CD4-positive, alpha-beta T cell treated with Interleukin-4 for 4 hours (primary cell): ENCODE measurements at places on chromosomes 7 and 10.

DNA sequence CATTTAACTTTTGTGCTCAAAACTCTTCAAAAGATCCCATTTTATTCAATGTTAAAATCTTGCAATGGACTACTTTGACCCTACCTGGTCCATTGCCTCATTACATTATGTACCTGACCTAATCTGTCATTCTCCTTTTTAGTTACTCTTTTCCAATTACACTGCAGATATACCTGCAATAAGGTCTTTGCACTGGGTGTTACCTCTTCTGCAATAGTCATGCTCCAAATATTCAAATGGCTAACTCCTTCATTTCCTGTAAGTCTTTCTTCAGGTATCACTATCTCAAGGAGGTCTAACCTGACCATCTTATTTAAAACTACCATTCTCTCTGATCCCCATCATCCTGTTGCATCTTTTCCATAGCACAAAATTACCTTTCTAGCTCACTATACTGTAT lies 22.3 kb downstream of the SLC13A1 start:
- DNase-seq: no peak

DNA sequence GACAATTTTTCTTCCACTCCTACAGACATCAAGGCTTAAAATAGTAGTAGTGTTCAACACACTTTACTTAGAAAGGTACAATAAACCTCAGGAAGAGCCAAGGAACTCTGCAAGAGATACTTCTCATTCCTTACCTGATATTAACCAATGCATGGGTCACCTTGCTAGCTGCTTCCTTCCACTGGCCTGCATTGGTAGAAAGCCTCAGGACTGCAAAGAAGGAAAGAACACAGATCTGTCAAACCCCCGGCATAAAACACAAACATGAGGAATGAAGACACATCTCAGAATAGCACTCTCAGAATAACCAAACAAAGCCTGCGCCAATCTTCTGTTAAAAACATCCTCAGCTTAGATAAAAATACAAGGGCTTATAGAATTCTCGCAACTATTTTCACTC lies 96.1 kb upstream of the KCNIP2 start:
- no peak for DNase-seq

DNA sequence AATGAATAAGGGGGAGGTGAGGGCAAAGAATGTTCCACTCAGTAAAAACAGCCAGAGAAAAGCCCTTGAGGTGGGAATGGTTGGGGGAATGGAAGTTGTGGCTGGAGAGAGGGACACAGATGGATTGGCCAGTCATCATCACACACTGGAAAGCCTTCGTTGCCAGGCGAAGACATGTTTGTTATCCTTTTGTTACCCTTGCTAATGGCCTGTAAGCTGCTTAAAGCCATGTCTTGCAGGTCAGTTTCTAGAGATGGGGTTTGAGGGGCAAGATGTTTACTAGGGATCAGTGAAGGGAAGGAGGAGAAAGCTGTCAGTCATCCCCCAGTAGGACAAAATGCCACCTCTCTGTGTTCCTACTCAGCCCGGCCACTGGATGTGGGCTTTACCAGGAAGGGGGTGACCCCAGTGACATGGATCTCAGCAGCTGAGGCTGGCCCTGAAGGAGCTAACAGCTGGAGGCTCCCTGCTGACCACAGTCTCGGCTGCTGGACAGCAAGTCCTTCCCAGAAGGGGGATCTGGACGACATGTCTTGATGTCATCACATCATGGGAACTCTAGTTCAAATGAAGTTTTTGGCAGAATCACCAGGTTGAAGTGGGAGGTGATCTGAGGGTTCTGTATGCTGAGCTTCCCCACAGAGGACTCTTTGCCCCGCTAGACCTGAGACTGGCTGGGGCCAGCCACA lies 66.2 kb downstream of the TBXAS1 start:
- no peak for DNase-seq

- no peak for DNase-seq
Measured at GRCh38 chr7:114530057-114530611, 115.5 kb downstream of the FOXP2 start.

- no peak for DNase-seq
Measured at GRCh38 chr7:78083476-78084120, 285.0 kb downstream of the PHTF2 start.

DNA sequence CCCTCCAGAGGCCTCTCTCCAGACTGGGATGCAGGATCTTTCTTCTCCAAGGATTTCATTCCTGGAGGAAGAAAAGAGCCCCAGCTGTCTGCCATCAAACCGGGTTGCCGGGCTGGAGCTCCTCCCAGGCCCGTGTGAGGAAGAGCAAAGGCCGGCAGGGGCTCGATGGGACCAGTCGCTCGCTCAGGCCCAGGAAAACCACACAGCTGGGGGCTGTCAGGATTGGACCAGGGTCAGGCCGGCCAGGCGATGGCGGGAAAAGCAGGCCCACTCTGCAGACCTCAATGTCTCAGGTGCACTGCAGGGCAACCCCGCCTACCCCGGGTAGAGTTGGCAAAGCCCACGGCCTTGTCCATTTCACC lies 98.1 kb upstream of the DNAAF5 start:
- DNase-seq: no peak

DNA sequence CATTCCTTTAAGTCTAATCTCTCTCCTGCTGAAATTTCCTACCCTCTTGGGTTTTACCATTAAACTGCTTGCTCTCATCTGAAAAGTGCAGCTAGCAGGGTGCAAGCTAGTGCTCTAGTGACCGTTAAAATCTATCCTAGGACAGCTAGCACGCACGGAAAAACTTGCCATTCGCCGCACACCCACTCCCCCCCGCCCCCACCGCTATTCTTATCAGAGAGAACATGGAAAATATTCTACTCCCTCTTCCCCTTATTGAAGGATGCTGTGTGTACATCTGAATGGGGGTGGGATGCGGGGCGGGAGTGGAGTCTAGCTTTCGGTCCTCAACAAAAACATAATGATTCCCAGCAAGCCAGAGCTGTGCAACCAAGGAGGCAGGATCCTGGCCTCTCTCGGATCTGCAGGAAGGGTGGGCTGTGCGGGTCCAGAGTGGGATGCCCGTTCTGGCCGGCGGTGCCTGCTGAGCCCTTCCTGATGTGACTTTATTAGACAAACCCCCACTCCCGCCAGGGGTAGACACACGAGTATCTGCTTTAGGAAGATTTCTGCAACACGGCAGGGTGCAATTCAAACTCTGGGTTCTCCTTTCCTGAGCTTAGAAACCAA lies 1.1 kb upstream of the ADRA2A start:
- no peak for DNase-seq

DNA sequence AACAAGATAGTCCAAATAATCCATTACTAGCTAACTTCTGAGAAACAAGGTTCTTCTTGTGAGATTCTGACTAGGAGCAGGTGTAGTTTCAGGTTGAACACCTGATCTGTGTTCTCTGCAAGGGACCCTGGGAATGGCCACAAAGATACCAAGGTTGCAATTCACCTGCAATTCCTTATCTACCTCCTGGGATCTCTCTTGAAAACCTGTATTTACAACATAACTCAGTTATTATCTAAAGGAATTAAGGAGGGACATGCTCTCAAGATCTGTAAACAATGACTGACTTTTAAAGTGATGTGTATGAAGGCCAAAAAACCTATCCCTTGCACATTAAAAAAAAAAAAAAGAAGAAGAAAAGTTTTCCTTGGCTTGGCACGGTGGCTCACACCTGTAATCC lies 54.8 kb downstream of the ABLIM1 start:
- DNase-seq: no peak

GRCh38 chr10:114367351-114368056 lies 36.8 kb downstream of the AFAP1L2 start:
- DNase-seq: no peak

- DNase-seq: no peak
Measured at GRCh38 chr10:100816671-100817070, 71.3 kb downstream of the PAX2 start.

DNA sequence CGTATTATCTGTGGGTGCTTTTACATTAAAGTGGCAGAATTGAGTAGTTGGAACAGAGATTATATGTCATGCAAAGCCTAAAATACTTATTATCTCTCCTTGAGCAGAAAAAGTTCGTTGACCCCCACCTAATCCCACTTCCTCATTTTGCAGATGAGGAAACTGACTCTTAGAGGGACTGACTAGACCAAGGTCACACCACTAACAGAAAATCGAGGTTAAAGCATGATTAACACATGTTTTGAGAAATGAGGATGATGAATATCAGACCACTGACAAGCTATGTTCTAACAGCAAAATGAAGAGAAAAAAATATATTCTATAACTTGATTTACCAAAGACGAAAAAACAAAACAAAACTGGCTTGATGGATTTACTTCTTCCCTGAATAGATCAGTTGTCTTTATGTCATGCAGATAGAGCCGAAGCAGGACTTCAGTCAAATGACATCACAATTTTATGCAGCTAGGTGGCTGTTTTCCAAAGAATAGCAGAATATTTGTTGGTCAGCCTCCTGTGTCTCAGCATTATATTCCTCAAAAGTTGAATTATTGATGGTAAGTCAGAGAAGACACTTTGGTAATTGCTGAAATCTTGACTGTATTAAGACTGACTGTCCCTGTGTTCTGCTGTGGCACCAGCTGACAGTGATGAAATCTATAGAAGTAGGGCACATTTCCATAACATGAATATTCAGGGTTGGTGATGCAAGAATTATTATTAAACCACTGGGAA lies 24.2 kb upstream of the SMIM30 start:
- DNase-seq: no peak

GRCh38 chr10:15140698-15141097 lies 27.8 kb downstream of the NMT2 start:
- DNase-seq: no peak

DNA sequence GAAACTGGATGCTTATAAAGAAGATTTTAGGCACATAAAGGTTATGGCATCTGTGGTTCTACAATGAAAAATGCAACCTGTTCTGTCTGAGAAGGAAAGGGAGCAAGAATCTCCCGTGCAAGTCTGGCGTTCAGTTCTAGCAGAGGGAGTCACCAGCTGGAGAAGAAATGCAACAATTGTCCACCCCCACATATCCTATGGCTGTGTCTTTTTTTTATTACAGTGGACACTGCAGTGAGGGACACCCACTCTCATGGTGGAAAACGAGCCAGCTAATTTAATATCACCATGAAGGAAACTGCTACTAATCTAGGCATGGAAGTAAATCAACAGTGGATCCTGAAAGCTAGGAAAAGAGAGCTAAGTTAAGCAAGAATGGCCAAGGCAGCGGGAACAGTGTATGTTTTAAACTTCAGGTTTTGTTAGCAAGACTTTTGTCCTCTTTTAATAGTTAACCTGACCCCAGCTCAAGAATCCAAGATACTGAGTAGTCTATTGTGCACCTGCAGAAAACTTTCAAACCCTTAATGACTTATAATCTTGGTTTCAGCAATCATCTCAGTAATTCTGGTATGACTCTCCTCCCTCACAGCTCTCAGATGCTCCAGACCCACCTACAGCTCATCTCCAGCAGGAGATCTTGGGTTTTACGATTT lies 149.3 kb downstream of the FGFR2 start:
- no peak for DNase-seq

- DNase-seq: no peak
Measured at GRCh38 chr7:15309872-15310271, 251.9 kb downstream of the AGMO start.

- peak; percentile 71 for DNase-seq
Measured at GRCh38 chr10:9209105-9209798, 1154.8 kb downstream of the GATA3 start.

DNA sequence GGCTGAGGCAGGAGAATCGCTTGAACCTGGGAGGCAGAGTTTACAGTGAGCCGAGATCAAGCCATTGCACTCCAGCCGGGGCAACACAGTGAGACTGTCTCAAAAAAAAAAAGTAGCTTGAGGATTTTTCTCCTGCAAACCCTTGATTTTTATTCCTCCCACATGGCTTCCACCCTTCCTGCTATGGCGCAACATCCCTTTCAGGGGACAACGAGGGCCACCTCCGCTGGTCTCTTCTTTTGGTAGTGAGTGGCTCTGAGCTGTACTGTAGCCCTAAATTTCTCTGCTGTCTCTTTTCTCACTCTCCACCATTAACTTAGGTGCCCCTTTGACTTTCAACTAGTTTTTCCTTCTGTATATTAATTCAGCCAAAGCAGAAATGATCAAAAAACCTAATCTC lies 113.4 kb downstream of the HIPK2 start:
- no peak for DNase-seq

DNA sequence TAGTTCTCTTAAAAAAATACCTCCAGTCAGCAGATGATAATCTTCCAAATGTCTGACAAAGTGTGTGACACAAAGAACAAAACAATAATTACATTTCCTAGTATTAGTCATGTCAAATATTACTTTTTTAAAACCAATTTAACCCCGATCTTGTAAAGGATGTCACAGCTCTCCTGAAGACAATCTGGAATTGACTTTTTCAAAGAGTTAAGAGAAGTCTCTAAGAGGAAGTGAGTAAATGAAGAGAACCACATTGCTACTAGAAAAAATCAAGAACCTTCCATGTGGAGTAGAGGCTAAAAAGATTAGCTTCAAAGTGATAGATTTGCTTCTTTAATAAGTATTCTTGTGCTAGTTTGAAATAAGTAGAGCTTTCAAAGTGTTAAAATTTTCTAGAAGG lies 218.2 kb upstream of the IMMP2L start:
- DNase-seq: no peak

- no peak for DNase-seq
Measured at GRCh38 chr7:1409555-1409954, 49.7 kb downstream of the MICALL2 start.

GRCh38 chr7:2011266-2012043 lies 221.3 kb downstream of the MAD1L1 start:
- no peak for DNase-seq

DNA sequence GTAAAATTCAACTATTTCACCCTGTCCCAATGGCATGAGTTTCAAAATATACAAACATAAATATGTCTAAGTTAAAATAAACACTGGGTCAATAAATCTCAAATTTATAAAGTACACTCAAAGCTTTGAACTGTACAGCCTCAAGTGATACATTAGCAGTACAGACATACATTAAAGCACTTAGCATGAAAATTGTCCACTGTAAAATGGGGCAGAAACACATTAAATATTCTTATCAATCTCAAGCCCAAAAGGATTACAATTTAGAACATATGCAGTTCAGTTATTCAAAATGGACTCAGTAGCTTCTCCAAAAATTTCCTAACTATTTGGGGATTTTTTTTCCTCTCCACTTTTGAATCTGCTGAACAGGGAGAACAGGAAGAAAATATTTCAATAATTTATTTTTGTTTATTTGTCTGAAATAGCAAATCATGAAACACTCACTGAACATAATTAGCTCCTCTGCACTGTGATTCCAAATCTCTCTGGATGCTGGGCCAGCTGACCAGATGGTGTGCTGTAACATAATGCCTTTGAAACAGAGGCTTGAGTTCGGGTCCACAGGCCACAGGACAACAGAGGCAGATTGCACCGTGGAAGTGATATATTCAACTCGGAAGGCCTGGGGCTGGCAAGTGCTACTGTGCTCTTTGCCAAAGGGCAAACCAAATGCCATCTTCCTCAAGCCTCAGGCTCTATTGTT lies 248.9 kb upstream of the LRRN3 start:
- DNase-seq: no peak

GRCh38 chr7:139046143-139046542 lies 10.3 kb upstream of the ZC3HAV1L start:
- no peak for DNase-seq

DNA sequence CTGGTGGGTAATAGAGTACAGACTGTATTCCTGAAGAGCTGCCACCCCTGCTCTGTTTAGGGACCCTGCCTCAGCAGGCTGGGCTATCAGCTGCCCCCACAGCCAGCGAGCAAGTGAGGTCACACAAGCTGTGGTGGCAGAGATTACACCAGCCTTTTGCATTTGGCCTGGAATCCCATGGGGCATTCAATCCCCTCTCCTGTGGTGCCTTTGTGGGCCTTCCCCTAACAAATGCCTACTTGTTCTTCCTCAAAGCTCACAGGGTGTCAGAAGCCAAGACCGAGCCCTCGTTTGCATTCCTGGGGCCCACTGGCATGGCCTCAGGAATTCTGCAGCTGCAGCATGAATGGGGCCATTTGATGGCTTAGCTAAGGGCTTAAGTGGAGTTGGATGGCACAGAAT lies 212.7 kb upstream of the PHYHIPL start:
- DNase-seq: no peak
